ENCODE measurements at places on chromosomes 11 and 22.
A peak's percentile ranks its signal among the peaks of the same experiment; 100 is the strongest.

- DNase-seq: no peak
Observed at GRCh38 chr11:35927682-35928081, 16.2 kb upstream of the LDLRAD3 start.

DNA sequence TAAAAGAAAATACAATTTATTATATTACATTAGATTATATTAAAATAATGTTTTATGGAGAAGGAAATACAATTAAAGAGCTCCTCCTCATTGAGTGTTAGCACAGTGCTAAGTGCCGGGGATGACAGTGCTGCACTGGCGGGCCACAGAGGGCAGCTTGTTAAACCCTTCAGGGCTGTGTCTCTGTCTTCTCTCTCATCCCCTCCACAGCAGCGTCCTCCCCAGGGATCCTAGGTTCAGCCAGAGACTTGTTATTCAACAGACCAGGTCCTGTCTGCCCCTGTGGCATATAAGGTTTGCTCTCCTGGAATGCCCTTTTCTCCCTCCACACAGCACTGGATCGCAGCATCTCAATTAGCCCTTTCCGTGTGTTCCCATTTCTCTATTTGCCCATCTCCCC lies 14.2 kb downstream of the THYN1 start:
- no peak for DNase-seq

GRCh38 chr11:38814670-38815069 lies 2216.6 kb upstream of the RAG2 start:
- no peak for DNase-seq

- DNase-seq: peak; percentile 65
Observed at GRCh38 chr11:62694455-62695167, 5.3 kb upstream of the LRRN4CL start.

DNA sequence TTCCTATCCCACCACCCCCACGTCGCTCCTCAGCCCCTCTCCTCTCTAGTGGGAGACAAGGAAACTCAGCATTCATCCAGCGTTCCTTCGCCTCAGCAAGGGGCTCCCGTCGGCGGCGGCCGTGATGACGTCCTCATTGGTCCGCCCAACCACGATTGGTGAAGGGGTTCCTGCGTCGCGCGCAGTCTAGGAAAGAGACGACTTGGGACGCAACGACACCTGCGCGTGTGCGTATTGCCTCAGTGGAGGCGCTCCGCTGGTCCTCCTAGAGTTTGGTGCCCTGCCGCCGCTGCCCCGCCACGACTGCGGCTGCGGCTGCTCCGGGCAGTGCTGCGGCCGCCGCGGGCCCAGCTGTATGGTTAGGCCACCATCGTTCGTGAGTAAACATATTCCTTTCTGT lies 56.6 kb downstream of the CCDC81 start:
- no peak for DNase-seq

- no peak for DNase-seq
Observed at GRCh38 chr22:35479985-35480550, 60.6 kb upstream of the RASD2 start.

DNA sequence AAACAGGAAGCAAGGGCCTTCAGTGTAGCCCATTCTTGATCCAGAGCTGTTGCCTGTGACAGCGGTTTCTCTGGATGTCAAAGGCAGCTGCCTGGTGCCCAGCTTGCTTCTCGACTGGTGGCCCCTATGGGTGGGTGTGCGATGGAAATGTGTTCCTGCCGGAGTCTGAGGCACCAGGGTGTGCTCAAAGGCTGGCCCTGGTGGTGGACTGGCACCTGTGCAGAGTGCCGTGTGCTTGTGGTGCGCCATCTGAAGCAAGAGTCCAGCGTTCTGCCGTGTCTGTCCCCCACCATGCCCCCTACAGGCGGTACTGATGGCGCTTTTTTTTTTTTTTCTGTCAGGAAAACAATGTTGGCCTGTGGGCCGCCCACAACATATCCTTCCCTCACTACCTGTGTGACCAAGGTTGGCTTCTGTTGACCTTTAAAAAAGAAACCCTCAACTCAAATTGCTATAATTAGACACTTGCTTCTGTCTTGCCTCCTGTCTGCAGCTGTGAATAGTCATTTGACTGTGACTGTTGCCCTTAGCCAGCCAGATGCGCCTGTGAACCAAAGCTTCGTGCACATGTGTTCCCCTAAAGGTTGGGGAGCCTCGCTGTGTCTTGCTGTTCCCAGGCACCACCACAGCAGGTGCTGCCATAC lies 4.7 kb upstream of the RANBP1 start:
- DNase-seq: no peak

DNA sequence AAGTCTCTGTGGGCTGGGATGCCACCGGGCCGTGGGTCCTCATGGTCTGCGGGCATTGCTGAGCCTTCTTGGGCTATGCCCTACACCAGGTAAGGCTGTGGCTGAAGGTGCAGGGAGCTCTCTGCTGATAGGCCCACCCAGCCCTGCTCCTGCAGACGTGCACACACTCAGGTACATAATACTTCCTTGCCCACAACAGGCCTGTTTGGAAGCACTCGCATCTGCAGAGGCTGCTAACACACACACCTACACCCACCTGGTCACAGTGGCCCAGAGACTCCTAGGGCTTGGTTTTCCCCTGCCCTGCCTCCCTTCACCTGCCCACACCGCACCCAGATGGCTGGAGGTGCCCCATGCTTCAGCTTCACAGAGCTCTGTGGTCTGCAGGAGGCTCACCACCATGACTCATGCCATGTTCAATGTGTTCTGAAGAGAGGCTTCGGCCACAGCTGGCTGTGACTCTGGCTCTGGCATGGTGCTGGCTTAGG lies 72.8 kb upstream of the KCNQ1OT1 start:
- no peak for DNase-seq

- DNase-seq: no peak
Observed at GRCh38 chr11:72773291-72773690, 20.6 kb downstream of the STARD10 start.

DNA sequence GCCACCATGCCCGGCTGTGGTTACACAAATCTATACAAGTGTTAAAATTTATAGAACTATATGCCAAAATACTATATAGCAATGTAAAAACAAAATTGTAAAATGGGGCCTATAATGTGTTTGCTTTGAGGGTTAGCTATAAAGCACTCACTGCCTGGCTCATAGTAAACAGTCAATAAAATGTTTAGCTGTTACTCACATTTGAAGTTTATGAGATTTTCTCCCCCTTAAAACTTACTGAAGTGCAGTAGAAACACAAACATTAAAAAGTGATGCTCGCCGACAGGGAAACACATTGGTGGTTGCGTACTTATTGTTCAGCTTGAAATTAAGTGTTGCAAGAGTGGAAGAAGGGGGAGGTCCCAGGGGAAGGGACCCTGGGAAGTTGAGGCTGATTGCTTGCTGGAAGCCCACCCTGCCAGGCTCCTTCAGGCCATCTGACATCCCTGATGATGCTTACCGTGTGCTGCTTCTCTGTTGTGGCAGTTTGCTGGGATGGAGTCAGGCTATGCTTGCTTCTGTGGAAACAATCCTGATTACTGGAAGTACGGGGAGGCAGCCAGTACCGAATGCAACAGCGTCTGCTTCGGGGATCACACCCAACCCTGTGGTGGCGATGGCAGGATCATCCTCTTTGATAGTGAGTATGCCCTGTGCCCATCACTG lies 52.1 kb downstream of the KREMEN1 start:
- DNase-seq: no peak

DNA sequence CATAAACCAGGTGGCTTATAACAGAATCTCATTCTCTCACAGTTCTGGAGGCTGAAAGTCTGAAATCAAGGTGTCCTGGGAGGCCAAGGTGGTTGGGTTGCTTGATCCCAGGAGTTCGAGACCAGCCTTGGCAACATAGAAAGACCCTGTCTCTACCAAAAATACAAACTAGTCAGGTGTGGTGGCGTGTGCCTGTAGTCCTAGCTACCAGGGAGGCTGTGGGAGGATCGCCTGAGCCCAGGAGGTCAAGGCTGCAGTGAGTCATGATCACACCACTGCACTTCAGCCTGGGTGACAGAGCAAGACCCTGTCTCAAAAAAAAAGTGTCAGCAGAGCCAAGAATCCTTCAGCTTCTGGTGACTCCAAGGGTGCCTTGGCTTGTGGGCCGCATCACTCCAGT lies 8.9 kb upstream of the PRR5 start:
- DNase-seq: no peak

DNA sequence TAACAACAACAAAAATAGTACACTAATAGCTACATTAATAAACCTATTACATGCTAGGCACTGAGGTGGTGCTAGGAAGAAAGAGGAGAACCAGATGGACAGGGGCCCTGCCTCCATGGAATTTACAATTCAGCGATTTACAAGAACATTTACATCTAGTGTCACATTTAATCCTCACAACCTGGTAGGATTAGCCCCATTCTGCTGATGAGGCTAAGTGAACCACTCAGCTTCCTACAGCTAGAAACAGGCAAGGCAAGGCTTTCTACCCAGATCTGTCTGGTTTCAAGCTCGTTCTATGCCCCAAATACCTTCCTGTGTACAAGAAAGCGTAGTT lies 368.4 kb downstream of the BUD13 start:
- DNase-seq: no peak

- no peak for DNase-seq
Observed at GRCh38 chr22:41888627-41889200, 26.2 kb downstream of the SHISA8 start.

DNA sequence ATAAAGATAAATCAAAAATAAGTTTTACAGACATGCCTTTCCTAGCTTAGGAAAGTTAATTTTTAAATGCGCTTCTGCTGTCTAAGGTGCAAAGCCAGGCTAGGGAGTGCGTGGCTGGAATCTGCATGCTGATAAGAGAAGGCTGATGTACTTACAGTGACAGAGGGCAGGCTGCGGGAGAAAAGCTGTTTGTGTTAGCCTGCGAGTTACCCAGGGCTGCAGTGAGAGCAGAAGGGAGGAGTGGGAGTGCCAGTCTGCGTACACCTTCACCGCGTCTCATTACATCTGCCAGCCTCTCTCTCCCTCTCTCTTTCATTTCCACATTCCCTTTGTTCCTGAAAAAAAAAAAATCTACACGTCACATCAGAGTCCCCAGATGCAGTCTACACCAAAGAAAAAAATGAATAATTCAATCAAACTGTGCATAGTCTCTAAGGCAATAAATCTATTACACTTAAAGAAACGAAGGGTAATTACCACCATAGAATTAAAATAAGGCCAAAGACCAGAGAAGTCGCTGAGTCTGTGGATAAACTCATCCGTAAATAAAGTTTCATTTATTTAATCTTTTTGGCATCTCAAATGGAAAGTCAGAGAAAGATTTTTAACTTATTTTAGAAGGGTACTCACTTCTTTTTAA lies 126.4 kb upstream of the C11orf58 start:
- DNase-seq: no peak

Data from stimulated activated CD8-positive, alpha-beta memory T cell treated with anti-CD3 and anti-CD28 coated beads, Interleukin-4, amount 100 ng/mL, for 4 hours (primary cell).